Forelimb muscle (tissue), 1 donor: ENCODE measurements at places on chromosomes 5 and 9. TPM values are rescaled to one million over a fixed set of nuclear protein-coding genes. Genes with fewer than 3 reads are reported as not detected.

- no peak for DNase-seq
These were observed 253.5 kb downstream of the SEC61B start for GRCh38 chr9:99475401-99476065.

GRCh38 chr9:105968811-105969466 is 274.6 kb downstream of the TMEM38B start:
- no peak for DNase-seq

- DNase-seq = no peak
These were observed 401.2 kb upstream of the RORB start for GRCh38 chr9:74095925-74096324.

DNA sequence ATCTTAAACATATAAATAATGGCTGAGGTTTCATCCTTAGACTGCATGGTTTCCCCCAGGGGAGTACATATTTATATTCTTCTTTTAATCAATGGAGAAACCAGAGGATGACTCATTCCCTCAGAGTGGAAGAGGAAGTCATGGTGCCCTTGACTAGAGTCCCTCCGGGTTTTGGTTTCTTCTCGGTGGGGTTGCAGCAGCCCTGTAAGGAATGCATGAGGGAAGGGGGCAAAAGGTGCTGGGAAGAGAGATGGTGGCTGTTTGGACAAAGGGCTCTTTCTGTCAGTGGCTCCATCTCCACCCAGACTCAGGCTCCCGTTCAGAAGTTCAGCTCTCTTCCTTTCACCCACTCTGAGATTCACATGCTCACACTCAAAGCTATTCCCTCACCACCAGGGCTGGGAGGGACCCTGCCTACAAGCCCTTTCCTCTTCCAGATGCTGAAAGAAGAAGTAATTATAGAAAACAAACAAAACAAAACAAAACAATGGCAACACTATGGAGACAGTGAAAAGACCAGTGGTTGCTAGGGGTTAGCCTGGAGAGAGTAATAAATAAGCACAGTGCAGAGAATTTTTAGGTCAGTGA is 129.8 kb upstream of the IL12B start:
- DNase-seq = no peak

DNA sequence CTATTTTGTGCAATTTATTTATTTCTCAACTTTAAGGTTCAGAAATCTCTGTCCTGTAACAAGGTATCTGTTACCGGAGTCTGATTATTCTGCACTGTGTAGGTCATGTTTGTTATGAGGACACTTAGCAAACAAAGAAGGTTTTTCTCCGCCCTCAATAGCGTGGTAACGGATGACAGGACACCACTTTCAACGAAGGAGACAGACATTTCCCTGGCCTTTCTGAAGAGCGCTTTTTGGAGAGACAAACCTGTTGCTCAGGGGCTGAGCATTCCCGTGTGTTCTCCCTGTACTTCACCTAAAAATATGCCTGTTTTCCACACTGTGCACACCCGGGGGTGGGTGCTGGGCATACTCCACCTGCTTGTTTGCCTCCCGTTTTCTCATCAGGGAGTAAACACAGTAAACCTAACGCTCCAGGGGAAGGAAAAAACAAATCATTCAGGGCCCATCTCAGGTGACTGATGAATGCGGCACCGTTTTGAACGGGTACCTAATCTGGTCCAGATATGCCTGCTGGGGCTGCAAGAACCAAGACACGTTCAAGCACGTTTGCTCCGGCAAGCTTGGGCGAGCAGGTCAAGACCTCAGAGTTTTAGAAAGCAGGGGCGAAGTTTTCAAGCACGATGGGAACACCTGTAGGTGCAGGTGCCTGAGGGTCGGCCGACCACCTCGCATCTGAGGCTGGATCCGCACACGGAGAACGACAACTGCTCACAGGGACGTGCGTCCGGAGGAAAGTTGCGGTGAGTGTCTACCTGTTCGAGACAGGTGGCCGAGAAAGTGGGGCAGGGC is 859 bp downstream of the RETREG1 start:
- DNase-seq = no peak

SOX30 gene
- polyA plus RNA-seq = 0.42 TPM

FGD3 gene
- 3.8 TPM for polyA plus RNA-seq

PCDHGA7 gene
- polyA plus RNA-seq = 1.4 TPM

NUTM2G gene
- 0.82 TPM for polyA plus RNA-seq
